ENCODE measurements at places on chromosomes 4 and X. TPM values are rescaled to one million over a fixed set of nuclear protein-coding genes. Genes with fewer than 3 reads are reported as not detected.

GPM6B gene
- polyA plus RNA-seq = 11.5 TPM

NDUFA1 gene
- 109 TPM for polyA plus RNA-seq

PITX2 gene
- polyA plus RNA-seq = 25.4 TPM

NR0B1 gene
- 0.21 TPM for polyA plus RNA-seq

IL3RA gene
- 5.4 TPM for polyA plus RNA-seq

GRCh38 chr4:122524176-122524575 lies 67.7 kb upstream of the IL2 start:
- DNase-seq = no peak

GRCh38 chr4:138305050-138305449 lies 62.9 kb upstream of the SLC7A11 start:
- DNase-seq = no peak

DNA sequence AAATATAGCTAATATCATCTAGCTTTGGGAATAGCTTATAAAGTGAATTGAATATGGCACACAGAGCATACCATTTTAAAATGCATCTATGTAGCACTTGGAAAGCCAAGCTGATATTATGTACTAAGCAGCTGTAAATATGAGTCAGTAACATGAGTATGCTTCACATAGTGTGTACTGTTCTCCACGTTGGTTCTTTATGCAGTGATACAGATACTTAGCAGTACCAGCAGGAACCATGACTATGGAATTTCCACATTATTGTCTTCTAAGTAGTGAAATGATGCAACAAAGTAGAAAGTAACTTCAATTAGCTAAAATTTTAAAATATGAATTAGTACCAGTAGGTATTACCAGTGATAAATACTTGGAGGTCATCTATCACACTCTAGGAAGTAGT lies 320.1 kb downstream of the BMPR1B start:
- no peak for DNase-seq

GRCh38 chr4:111066447-111066846 lies 443.6 kb upstream of the PITX2 start:
- no peak for DNase-seq

DNA sequence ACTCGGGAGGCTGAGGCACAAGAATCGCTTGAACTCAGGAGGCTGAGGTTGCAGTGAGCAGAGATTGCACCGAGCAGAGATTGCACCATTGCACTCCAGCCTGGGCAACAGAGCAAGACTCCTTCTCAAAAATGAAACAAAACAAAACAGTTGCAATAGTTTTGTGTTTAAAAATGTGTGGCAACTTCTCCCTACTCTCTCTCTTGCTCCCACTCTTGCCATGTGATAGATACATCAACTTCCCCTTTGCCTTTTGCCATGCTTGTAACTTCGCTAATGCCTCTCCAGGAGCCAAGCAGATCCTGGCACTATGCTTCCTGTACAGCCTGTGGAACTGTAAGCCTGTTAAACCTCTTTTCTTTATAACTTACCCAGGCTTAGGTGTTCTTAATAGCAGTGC lies 52.5 kb upstream of the INTU start:
- no peak for DNase-seq

GRCh38 chrX:18886005-18886343 lies 97.9 kb downstream of the PHKA2 start:
- DNase-seq = no peak

- DNase-seq = no peak
Measured at GRCh38 chr4:139315221-139315675, 13.0 kb upstream of the NDUFC1 start.

- DNase-seq = no peak
Measured at GRCh38 chr4:8198206-8198905, 734 bp upstream of the SH3TC1 start.

Measured in large intestine (tissue), 12 donors.